ENCODE measurements at places on chromosomes 5 and 9. TPM values are rescaled to one million over a fixed set of nuclear protein-coding genes. Genes with fewer than 3 reads are reported as not detected.
A peak's percentile ranks its signal among the peaks of the same experiment; 100 is the strongest.

DNA sequence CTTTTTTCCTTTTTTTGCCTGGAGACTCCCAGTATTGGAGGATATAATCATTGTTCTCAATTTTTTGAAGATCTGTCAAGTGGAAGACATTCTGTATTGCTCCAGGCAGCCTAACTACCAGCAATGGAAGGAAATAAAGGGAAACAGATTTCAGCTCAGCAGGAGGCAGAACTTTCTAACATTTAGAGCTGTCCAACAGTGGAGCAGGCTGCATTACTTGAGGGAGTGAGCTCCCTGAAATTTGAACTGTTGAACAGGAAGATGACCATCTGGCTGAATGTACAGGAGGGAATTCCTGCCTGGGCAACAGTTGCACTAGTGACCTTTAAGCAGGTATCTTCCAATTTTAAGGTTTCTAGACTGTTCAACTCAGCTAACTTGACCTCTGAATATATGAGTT lies 1.1 kb upstream of the GAPVD1 start:
- peaks cover 29% of the 10 kb centered on the region for H3K4me1 ChIP-seq
- H3K4me3 ChIP-seq: peak overlapping the region; percentile 96
- DNase-seq: no peak
- no peaks in the 10 kb centered on the region for H3K27me3 ChIP-seq
- 0 out of 2 replicates have a peak, but pooled peaks cover 6% of the 10 kb centered on the region for H3K36me3 ChIP-seq

LAMC3 gene
- total RNA-seq: not detected

FBP2 gene
- not detected for total RNA-seq

TAF1L gene
- not detected for total RNA-seq

- DNase-seq: no peak
- H3K36me3 ChIP-seq: no peaks in the 10 kb centered on the region
- H3K4me1 ChIP-seq: no peaks in the 10 kb centered on the region
- H3K27ac ChIP-seq: no peak overlapping the region
- H3K4me3 ChIP-seq: no peak overlapping the region
These were observed 47.0 kb downstream of the CRB2 start for GRCh38 chr9:123402981-123403509.

DNA sequence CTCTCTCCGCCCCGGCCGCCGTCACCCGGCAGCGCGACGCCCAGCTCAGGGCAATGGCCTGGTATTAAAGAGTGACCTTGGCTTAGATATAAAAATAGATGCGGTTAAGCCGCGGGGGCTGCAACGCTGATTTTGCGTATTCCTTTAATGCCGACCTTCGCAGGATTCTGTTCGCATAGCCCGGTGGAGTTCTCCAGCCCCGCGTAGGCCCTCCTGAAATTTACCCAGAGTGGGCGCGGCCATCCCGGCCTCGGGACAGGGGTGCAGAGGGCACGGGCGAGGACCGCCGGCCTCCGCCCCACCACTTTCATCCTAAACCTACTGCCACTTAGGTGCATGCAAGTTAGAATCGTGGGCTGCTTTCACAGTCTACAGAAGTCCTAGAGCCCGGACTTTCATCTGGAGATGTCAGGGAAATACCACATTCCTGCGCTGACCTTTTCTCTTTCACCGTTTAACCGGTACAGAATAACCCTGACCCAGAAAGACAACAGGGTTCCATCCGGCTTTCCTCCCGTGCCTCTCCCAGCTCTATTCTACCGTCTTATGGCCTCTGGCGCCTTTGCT lies 492 bp upstream of the FAM169A start:
- H3K36me3 ChIP-seq: no peaks in the 10 kb centered on the region
- H3K4me1 ChIP-seq: no peaks in the 10 kb centered on the region
- no peak overlapping the region for H3K4me3 ChIP-seq
- no peaks in the 10 kb centered on the region for H3K27me3 ChIP-seq
- DNase-seq: no peak
- H3K27ac ChIP-seq: no peak overlapping the region

- H3K36me3 ChIP-seq: no peaks in the 10 kb centered on the region
- no peak overlapping the region for H3K4me3 ChIP-seq
- no peak overlapping the region for H3K27ac ChIP-seq
- H3K4me1 ChIP-seq: no peaks in the 10 kb centered on the region
- H3K27me3 ChIP-seq: no peaks in the 10 kb centered on the region
- DNase-seq: no peak
These were observed 40.9 kb upstream of the FABP6 start for GRCh38 chr5:160188141-160189015.

DNA sequence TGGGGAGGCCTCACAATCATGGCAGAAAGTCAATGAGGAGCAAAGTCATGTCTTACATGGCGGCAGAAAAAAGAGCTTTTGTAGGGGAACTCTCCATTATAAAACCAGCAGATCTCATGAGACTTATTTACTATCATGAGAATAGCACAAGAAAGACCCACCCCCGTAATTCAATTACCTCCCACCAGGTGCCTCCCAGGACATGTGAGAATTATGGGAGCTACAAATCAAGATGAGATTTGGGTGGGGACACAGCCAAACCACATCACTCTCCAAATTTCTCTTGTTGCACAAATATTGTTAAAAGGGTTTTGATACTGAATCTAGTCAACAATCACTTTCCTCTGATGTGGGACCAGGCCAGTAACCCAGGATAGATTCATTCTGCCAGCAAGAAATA lies 1176.1 kb downstream of the CDH9 start:
- H3K4me1 ChIP-seq: no peaks in the 10 kb centered on the region
- no peak overlapping the region for H3K4me3 ChIP-seq
- H3K27ac ChIP-seq: no peak overlapping the region
- H3K36me3 ChIP-seq: no peaks in the 10 kb centered on the region
- no peaks in the 10 kb centered on the region for H3K27me3 ChIP-seq

TRPM6 gene
- not detected for total RNA-seq

GRCh38 chr9:5626727-5627634 lies 1.9 kb upstream of the RIC1 start:
- H3K36me3 ChIP-seq: peaks cover 11% of the 10 kb centered on the region
- H3K4me1 ChIP-seq: peaks cover 56% of the 10 kb centered on the region
- H3K4me3 ChIP-seq: peak overlapping the region; percentile 87
- DNase-seq: peak; percentile 94

- no peak overlapping the region for H3K4me3 ChIP-seq
- DNase-seq: no peak
- H3K27ac ChIP-seq: 0 out of 2 replicates have a peak overlapping the region, but pooled peaks have one; percentile 6
- no peaks in the 10 kb centered on the region for H3K27me3 ChIP-seq
These were observed 342.8 kb downstream of the EBF1 start for GRCh38 chr5:158756871-158757270.

SLC6A7 gene
- total RNA-seq: not detected

ZNF879 gene
- not detected for total RNA-seq

- peaks cover 4% of the 10 kb centered on the region for H3K4me1 ChIP-seq
- H3K36me3 ChIP-seq: no peaks in the 10 kb centered on the region
- DNase-seq: peak; percentile 65
- H3K27ac ChIP-seq: no peak overlapping the region
These were observed 6.5 kb downstream of the EGFL7 start for GRCh38 chr9:136668983-136669790.

FSTL4 gene
- total RNA-seq: not detected

DNA sequence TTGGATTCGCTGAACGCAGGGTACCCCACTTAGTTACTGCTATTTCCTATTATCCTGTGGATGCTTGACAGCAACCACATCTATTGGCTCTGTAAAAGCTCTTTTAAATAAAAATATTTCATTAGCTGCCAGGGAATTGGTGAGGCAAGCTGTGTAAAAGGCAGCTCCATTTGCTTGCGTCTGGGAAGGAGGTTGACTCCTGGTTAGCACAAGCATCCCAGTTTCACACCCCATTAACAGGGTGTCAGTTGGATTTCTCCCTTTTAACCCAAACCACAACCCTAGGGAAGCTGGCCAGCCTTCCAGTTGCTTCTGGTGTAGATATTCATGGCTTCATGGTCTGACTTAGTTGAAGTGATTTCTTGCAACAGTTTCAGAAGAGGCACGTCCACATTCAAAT lies 151.0 kb downstream of the GPBP1 start:
- DNase-seq: no peak

DNA sequence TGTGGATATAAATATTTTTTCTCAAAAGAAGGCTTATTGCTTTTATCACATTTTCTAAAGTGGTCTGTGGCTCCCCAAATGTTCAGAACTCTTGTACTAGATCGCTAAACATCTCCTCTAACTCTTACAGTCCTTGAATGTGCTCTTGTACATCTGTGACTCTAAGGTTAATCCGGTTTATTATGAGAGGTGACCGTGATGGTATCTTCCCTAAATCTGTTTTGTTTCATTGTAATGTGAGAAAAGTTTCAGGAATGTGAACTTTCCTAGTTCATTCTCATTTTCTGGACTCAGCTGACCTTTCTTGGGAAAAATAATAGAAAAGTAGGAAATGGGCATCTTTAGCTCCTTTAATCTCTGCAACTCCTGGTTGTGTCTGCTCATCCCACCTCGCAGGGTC lies 94.5 kb upstream of the CD180 start:
- H3K4me1 ChIP-seq: no peaks in the 10 kb centered on the region
- peak; percentile 4 for DNase-seq
- H3K27ac ChIP-seq: no peak overlapping the region
- no peaks in the 10 kb centered on the region for H3K27me3 ChIP-seq
- H3K36me3 ChIP-seq: no peaks in the 10 kb centered on the region
- no peak overlapping the region for H3K4me3 ChIP-seq

All from Karpas-422 (cell line).